ENCODE measurements at places on chromosomes 12 and 14.

GRCh38 chr12:47066278-47067025 is 13.0 kb upstream of the PCED1B start:
- no peak for DNase-seq

GRCh38 chr12:50394469-50395029 is 1.9 kb downstream of the FAM186A start:
- DNase-seq, result no peak

- DNase-seq, result no peak
Measured at GRCh38 chr12:80187660-80188090, 88.3 kb downstream of the OTOGL start.

DNA sequence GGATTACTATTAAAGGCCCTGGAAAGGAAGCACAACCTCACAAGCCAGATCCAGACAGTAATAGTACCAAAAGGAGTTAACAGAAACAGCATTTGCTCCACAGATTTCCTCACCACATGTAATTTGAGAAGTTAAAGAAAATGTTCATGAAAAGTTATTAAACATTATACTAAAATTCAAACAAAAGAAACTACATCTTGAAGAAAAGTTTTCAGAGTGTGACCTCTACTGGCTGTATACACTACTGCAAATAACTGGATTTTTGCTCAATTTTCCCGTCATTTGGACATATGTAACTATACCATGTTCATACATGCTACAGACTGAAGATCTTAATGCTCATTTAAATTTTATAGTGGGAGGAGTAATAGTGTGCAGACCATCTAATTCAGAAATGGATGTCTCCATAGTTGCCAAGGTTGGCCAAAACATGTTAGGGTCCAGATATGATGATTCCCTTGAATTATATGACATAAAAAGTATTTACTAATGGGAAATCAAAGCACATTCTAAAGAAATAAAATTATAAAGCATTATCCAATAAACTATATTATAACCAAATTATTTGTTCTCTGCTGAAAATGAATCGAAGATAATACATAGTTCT is 5.6 kb downstream of the KRR1 start:
- no peak for DNase-seq

GRCh38 chr14:76053572-76054355 is 68.2 kb downstream of the IFT43 start:
- no peak for DNase-seq

DNA sequence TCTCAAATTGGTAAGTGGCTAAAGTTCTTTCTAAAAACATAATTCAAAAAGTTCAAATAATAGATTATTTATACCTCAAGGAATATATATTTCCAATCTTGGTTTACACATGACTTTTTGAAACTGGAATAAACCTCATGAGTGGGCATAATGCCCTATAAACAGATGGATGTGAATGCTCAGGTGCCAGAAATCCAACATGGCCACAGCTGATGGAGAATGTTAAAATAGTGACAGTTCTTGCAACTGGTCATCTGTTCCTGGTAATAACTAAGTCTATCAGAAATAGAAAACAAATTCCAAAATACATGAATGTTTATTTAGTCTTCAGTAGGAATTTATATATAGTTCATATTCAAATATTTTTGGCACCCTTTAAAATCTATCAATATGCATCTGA is 21.6 kb upstream of the CNOT2 start:
- DNase-seq, result no peak

DNA sequence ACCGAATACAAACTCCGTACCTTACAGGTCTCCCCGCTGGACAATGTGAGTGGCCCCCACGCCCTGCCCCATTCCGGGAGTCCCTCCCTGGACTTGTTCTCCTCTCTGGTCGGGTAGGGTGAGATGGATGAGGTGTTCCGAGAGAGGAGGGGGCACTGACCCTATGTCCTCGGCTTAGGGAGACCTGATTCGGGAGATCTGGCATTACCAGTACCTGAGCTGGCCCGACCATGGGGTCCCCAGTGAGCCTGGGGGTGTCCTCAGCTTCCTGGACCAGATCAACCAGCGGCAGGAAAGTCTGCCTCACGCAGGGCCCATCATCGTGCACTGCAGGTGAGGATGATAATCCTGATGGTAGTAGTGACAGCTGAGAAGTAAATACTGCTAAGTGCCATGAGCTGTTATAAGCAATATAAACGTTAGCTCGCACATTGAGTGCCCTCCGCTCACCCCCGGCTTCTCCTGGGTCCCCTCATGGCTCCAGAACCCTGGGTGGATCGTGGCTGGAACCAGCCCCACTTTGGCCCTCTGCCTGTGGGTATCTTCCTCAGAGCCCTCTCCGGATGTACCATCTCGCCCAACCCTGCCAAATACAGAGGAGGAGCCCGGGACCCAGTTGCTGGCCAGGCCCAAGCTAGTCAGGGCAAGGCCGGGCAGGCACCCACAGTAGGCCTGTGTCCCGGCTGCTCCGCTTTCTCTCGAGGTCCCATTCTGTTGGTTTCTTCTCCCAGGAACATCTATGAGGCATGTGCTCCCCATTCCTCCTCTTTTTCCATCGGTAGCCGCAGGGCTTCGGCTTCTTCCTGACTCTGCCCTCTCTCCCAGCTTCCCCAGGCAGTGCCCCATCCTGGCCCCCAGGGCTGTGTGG is 6.8 kb downstream of the PTPN6 start:
- no peak for DNase-seq

DNA sequence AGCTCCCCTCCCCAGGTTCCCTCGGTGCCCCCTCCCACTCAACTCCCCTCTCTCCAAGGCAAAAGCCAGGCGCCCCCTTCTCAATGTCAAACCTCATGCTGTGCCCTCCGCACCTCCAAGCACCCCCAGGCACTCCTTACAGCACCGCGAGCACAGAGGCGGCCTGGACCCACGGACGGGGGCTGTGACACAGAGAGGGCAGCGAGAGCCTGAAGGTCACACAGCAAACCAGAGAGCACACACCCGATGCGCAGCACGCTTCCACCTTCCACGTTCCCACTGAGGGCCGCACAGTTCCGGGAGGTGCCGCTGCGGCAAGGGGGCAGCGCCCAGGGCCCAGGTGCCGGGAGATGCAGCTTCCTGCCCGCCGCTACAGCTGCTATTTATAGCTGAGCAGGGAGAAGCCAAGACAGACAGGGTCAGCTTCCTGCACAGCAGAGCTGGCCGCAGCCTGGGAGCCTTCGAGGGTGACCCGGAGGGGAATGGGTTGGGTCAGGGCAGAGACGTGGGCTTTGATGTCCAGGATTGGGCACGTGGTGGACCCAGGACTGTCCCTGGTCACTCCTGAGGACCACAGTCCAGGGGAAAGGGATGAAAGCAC is 12.9 kb downstream of the NCOR2 start:
- no peak for DNase-seq

DNA sequence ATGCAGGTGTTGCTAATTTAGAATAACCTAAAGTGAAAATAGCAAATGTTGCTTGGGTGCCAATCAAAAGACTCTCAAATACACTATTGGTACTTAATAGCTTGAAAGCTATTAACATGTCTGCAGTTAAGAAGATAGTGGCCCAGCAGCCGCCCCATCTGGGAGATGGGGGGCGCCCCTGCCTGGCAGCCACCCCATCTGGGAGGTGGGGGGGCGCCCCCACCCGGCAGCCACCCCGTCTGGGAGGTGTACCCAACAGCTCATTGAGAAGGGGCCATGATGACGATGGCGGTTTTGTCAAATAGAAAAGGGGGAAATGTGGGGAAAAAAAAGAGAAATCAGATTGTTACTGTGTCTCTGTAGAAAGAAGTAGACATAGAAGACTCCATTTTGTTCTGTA is 923.1 kb upstream of the MDGA2 start:
- DNase-seq, result no peak

DNA sequence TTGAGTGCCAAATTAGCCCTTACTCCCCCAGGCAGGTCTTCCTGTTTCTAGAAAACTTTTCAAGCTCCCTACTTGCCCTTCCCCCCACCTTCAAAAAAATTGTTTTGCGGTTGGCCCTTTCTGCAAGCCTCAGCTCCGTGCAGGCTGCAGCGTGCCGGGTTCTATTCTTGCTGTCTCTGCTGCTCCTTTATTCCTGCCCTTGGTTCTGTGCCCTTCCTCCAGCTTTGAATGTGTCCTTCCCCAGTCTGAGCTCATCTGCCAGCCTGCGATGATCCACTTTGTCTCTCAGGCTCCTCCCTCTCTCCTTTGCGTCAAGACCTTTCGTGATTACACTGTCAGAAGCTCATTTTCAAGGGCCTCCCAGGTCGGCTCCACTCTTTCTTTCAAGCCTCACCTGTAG is 98.6 kb downstream of the IRF2BPL start:
- no peak for DNase-seq

DNA sequence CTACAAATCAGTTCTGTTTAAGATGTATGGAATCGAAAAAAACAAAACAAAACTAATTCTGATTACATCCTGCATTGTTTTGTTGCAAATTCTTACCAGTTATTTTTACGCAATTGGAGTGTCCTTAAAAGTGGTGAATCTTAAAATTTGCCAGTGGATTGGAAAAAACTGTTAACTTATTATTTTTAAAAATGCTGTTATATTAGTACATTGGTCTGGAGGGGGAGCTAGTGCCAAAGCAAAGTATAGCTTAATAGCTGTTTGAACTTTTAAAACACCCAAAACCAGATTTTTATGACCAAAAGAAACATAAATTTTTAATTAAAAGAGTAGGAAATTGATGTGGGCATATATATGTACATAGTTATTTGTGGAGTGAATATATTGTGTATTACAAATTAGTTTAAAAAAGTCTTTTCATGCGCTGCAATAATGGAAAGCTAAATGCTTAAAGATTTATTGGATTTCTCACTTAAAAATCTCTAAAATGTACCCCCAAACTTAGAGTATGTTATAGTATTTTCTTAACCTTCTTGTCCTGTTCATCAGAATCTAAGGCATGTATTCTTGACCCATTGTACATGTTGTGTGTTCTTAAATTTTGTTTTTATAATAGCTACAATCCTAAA is 2.5 kb downstream of the FUT8 start:
- no peak for DNase-seq

DNA sequence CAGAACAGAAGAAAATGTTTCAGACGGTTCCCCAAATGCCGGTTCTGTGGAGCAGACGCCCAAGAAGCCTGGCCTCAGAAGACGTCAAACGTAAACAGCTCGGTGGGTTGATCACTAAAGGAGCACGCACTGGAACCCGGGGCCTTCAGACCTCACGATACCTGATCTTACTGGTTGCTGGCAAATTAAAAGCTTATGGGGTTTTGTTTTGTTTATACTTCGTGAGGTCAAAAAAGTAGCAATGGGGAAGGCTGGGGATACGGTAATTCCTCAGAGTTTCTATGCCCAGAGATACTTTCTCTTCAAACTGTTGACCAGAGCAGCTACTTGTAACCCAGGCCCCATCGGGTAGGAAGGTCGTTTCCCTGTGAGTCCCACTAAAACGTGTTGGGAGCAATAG is 1.7 kb downstream of the CDKN1B start:
- no peak for DNase-seq

Data from iPS-NIHi11 (cell line).